ENCODE measurements at places on chromosomes 5 and 9.

DNA sequence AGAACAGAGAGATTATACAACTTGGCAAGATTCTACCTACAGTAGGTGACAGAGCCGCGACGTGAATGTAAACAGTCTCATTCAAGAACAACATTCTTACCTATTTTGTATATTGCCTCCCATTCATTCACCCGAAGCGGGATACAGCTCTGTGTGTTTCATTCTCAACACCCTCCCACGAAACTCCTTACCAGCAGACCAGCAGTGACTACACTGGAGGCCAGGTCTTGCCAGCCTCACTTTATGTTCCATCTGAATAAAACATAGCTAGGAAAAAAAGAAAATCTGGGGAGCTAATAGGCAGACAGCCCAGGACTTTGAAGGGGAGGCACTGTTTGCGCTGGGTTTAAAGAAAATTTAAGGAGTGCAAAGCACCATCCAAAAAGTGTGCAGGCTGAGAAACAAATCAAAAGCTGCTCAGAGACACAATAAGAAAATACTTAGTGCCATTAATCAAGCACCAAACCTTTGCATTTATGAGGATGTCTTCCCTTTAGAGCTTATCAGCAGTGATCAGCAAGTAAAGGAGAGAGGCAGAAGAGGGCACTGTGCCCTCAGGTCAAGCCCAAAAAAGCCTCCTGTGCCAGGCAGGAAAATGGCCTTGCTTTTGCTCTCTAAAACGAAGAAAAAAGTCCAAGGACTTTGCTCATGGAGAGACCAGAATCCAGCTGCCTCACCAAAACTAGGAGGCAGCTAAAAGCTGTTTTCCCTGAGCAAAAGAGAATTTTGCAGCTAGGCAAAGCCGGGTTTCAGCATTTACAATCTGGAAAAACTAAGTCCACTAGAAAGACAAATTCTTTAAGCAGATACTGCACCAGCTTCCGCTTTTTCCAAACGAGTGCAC, 295.1 kb downstream of the BNC2 start:
- no peak for DNase-seq

DNA sequence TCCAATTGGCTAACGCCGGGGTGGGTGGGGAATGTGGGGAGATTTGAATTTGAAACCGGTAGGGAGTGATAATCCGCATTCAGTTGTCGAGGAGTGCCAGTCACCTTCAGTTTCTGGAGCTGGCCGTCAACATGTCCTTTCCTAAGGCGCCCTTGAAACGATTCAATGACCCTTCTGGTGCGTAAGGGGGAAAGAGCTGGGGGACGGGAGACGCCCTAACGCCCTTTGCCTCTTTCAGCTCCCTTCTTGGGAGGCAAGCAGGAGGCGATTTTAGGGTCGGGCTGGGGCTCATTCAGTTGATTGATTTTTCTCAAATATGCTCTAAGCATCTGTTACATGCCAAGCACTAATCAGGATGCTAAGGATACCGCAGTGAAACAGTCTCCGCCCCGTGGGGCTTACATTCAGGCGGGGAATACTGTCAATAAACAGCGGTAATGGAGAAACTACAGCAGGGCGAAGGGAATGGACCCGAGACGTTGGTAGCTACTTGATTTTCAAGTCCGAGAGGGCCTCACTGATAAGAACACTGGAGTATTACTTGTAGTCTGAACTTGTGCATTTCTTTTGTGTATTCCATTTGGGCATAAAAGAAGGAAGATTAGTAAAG, at the start of gene HMMR:
TSS of gene HMMR (plus strand) at position 71 of the 610 bp plus-strand sequence. CDS start at position 132, 61 bp downstream.
- DNase-seq, result no peak

GRCh38 chr5:107155707-107156106, 515.0 kb downstream of the EFNA5 start:
- no peak for DNase-seq

- DNase-seq, result no peak
These were observed 347.2 kb upstream of the CD180 start for GRCh38 chr5:67543720-67544270.

GRCh38 chr5:21919414-21920022, 933.6 kb downstream of the CDH12 start:
- DNase-seq, result peak; percentile 72

- DNase-seq, result no peak
These were observed 28.8 kb downstream of the AK8 start for GRCh38 chr9:132849185-132849706.

DNA sequence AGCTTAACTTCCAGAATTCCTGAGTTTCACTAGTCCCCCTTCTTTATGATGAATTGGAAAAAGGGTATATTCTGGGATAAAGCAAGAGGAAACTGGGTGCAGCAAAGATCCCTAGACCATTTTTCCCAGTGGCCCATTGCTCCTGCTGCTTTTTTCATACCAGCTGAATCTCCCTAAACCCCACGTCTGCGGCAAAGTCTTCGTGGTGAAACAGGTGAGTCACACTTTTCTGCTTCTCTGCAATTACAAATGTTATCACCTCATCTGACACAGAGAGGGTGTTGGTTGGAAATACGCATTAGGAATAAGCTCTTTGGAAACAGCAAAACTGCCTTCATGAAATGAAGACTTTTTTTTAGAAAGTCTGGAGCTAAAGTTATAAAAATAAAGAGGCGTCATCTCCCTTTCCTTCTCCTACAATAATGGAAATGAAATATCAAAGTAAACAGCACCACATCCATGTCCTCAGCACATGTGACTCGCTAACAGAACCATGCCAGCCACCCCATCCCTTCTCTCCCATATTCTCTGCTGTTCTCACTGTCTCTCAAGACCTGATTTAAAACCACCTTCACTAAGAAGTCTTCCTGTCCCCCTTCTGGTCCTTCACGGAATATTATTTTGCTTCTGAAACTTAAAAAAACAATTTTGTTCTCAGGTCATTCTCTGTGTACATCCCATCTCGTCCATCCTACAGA, 39.5 kb upstream of the GLRX start:
- DNase-seq, result no peak

- DNase-seq, result no peak
These were observed 7.1 kb upstream of the ENTREP1 start for GRCh38 chr9:69317894-69318293.
